ENCODE measurements at places on chromosomes 12 and 14.

GRCh38 chr14:35332517-35333263, 40.5 kb downstream of the PSMA6 start:
- DNase-seq, result peak; percentile 56

GRCh38 chr14:55190906-55191202, 531 bp downstream of the DLGAP5 start:
- no peak for DNase-seq

DNA sequence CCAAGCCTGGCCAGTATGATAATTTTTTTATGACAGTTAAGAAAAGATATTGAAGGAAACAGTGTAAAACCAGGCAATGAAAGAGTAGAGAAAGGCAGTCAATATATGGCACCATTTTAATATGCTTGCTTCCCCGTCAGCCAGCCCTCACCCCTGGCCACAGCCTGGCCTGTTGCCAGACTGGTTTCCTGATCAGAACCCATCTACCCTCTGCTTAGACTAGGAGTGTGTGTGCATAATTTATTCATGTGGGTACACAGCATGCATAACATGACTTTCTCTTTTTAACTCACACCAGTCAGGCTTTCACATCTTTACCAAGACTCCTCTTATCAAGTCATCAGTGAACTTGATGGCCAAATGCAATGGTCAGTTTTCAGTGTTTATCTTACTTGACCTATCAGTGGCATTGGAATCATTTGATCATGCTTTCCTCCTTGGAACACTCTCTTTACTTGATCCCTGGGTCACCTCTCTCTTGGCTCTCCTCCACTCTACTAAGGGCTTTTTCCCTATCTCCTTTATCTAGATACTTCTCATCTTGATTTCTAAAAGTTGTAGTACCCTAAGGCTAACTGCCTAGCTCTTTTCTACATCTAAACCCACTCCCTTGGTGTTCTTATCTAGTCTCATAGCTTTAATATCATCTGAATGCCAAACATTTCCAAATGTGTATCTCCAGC, 10.0 kb upstream of the GPR19 start:
- no peak for DNase-seq

DNA sequence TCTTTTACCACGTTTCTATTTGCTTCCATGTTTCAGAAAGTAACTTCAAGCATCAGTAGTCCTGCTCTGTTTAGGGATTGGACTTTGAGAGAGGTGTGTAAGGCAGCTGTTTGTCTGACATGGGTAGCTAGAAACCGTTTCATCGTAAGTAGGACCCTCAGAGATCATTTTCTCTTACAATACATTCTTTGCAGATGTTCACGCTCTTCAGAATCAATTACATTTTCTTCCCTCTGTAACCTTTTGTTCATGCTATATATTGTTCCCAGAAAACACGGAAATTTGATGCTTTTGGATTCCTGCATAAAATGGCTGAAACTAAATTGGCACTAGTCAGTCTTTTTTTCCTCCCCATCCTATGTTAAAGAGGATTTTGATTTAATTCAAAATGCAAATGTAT, 62.6 kb upstream of the AEBP2 start:
- DNase-seq, result no peak

All from stimulated activated CD8-positive, alpha-beta memory T cell treated with anti-CD3 and anti-CD28 coated beads, Interleukin-15, amount 100 ng/mL, for 48 hours (primary cell).